ENCODE measurements at places on chromosomes 3 and 15.

DNA sequence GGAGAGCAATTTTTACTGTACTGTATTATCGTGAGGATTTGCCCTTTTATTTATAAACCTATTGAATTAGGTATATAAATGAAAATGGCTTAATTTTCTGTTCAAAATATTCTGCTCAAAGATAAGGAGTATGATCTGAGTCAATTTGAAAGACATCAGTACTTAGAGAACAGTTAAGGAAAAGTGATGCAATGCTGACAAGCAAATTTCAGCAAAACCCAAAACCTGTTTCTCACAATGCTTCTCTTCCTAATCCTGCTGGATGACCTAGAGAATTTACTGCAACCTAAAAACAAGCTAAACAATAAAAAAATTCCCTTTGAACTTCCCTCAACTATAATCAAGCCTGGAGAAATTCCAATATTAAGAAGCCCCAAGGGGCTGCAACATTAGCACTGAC, 82.7 kb downstream of the RFX7 start:
- DNase-seq: no peak

DNA sequence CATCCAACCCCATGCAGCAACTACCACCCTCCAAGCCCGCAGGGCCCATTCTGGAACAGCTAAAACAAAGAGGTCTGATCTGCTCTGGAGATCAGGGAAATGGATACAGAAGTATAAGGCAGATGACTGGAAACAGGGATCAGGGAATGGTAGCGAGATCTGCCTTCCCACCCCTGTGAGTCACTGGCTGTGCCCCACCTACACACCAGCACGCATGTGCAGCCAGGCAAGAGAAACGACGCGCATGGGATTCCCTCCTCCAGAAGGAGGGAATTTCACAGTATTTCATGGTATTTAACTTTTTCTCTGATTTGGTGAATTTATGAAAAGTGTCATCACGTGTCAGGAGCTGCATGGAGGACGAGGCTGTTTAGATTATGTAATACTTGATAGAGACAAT, 116.7 kb downstream of the ARRDC4 start:
- no peak for DNase-seq

GRCh38 chr3:189941125-189941524, 179.6 kb downstream of the P3H2 start:
- no peak for DNase-seq

DNA sequence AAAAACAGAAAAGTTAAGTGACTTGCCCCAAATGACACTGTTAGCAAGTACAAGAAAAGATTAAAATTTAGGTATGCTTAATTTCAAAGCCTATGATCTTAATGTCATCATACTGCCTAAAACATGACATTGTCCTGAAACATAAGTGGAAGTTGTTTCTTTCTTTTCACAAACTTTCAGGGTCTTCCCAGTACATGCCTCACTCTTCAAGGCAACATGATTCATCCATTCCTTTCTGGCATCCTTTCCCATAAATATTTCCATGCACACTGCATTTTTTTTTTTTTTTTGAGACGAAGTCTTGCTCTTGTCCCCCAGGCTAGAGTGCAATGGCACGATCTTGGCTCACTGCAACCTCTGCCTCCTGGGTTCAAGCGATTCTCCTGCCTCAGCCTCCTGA, 42.5 kb upstream of the KPNA4 start:
- no peak for DNase-seq

GRCh38 chr3:188526057-188526456, 372.1 kb downstream of the LPP start:
- no peak for DNase-seq

DNA sequence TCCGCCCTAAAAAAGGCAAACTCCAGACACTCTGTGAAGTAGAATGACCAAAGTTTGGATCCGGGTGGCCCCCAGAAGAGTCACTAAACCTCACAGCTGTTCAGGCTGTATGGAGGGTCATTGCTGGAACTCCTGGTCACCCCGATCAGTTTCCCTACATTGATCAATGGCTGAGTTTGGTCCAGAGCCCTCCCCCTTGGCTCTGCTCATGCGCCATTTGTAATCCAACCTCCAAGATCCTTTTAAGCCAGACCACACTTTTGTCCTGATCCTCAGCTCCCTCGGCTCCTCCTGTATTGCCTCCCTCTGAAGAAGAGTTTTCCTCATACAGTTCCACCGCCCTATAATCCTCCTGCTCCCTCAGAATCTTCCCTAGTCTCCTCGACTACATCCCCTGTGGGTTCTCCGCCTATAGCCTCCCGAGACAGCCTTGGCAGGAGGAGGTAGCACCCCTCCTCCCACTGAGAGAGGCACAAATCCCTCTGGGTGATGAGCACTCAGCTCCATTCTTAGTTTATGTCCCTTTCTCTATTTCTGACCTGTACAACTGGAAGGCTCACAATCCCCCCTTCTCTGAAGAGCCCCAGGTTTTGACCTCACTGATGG, 42.2 kb downstream of the ZBTB11 start:
- no peak for DNase-seq

All from Karpas-422 (cell line).